Stimulated activated CD4-positive, alpha-beta T cell treated with anti-CD3 and anti-CD28 coated beads, Interleukin-4, amount 100 ng/mL, for 4 hours (primary cell): ENCODE measurements at places on chromosomes 7 and 10.

DNA sequence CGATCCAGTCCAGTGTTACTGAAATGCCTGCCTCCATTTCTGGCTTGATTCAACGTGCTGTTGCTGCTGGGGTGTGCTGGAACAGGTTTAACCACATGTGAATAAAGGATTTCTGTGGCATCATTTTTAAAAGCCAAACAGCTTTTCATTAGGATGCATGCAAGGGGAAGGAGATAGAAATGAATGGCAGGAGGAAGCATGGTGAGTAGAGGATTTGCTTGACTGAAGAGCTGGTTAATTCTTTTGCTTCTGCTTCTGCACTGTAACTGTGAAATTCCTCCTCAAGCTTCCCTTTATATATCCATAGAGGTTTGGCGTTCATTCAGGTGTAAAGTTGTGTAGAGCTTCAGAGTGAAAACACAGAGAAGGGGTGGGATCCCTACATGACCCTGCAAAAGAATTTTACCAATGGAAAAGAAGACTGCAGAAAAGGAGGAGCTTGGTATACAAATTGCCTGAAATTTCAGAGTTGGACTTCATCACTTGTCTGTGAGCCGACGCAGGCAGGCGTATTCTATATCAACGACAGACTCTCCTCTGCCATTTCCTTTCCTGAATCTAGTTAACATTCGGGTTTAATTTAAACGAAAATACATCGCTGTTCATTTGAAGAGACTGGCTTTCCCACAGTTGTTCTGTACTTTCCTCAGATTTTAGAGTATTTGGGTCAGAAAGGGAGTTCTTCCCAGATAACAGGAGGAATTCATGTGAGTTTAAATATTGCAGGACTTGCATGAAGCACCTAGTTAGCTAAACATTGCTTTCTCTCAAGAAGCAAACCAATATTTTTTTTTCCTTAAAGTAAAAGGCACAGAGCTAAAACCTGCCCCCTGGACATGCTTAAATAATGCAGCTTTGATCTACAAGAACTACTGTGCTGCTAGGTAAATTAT is at the start of gene SOSTDC1:
Gene SOSTDC1, minus strand, starts transcription at position 270 of the 893 bp plus-strand sequence. Its CDS starts 70 bp downstream, at position 200.
- no peak for DNase-seq

DNA sequence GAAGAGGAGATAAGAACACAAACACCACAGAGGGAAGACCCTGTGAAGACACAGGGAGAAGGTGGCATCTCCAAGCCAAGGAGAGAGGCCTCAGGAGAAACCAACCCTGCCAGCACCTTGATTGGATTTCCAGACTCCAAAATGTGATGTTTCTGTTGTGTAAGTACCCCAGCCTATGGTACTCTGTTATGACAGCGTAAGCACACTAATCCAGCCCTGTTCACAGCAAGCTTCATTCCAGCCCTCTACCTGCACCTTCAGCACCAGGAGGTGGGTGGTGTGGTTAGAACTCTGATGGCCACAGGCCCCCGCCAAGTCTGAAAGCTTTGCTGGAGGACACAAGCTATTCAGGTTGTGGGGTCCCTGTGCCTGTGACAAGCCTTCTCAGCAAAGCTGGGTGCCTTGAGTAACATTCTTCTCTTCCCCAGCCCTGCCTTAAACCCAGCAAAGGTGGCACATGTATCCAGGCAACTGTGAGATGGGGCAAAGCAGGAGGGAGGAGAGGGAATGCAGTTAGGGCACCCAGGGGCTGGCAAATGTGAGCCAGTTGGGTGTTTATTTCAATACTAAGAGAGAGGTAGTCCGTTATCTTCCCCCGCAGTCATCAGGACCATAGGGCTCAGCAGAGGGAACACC is 4.5 kb downstream of the VSTM4 start:
- DNase-seq = no peak

- DNase-seq = no peak
These were observed 6.1 kb upstream of the NCAPG2 start for GRCh38 chr7:158710651-158711102.

GRCh38 chr7:99014113-99014985 is 129.6 kb downstream of the SMURF1 start:
- DNase-seq = no peak

DNA sequence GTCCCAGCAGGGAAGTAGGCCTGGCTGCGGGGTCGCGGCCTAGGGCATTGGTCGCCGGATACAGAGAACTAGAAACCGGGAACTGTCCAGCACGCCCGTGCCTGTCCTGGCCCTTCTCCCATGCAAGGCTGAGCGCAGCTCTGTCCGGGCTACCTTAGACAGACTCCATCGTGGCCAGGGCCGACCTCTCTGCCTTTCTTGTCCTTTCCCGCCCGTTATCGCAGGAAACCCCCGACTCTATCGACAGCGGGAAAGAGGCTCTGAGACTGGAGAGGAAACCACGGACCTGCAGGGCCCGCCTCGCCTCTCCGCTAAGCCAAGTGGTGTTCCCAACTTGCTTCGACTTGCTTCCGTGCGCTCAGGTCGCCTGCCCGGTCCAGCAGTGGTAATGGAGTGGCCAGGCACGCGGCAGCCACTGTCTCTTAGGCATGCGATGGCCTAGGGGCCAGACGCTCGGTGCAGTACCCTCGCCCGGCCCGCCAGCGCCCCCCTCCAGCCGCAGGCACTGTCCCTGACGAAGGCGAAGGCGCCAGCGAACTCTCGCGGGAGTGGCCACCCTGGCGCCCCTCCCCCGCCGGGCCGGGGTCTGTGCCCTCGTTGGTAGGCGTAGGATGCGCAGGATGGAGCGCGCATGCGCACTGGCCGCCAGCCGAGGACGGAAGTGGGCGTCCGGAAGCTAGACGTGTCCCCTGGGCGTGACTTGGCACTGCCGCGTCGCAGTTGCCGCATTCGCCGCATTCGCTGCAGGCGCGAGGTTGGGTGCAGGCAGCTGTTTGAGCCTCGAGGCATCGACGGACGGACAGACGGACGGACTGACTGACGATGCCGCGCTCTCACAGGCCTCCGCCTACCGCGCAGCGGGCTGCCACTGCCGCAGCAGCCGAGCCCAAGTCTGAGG is 54.4 kb downstream of the MCMBP start:
- DNase-seq = no peak

DNA sequence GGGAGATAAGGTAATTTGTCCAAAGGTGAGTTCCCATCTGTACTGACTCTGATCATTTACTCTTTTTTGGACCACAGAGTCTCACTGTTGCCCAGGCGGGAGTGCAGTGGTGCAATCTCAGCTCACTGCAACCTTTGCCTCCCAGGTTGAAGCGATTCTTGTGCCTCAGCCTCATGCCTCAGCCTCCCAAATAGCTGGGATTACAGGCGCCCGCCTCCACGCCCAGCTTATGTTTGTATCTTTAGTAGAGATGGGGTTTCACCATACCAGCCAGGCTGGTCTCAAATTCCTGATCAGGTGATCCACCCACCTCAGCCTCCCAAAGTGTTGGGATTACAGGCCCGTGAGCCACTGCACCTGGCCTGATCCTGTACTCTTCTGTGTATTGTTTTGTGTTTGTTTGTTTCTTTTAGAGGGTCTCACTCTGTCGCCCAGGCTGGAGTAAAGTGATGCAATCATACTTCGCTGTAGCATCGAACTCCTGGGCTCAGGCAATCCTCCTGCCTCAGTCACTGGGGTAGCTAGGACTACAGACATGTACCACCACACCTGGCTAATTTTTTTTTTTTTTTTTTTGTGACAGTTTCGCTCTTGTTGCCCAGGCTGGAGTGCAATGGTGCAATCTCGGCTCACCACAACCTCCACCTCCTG is 2.4 kb downstream of the NOLC1 start:
- no peak for DNase-seq

DNA sequence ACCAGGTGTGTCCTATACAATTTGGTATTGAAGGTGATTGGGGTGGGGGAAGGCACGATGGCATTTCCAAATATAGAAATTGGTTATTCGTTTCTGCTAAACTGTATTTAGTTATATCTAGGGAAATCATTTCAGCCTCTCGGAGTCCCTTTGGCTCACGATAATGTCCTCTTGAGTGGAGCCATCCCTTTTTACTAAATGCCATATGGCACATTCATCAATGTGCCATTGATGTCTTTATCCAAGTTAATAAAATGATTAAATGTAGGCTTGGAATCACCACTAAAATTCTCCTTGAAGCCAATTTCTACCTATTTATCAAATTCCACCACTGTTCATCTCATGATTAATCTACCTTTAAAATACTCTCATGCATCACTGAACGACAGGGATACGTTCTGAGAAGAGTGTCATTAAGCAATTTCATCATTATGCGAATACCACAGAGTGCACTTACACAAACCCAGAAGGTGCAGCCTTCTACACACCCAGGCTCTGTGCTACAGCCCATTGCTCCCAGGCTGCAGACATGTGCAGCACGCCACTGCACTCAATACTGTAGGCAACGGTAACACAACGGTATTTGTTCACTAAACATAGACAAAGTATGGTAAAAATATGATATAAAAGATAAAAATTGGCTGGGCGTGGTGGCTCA is 219.2 kb upstream of the C7orf33 start:
- no peak for DNase-seq

- no peak for DNase-seq
These were observed 46.2 kb downstream of the MINDY4 start for GRCh38 chr7:30817371-30817767.

DNA sequence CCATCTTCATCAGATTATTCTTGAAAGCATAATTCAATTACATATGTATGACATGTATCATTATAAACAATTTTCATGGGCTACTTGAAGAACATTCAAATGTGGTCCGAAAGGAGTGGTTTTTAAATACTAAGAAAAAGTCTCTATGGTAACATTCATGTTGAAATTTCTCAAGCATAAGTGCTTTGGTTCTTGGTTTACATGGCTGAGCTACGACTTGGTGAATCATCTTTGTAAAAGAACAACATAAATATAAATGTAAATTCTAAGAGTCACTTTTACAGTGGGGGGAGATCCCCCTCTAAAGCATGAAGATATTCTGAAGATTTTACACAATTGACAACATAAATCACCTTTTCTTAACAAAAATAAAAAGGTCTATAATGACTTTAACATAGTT is 118.6 kb downstream of the MAGI2 start:
- DNase-seq = no peak

DNA sequence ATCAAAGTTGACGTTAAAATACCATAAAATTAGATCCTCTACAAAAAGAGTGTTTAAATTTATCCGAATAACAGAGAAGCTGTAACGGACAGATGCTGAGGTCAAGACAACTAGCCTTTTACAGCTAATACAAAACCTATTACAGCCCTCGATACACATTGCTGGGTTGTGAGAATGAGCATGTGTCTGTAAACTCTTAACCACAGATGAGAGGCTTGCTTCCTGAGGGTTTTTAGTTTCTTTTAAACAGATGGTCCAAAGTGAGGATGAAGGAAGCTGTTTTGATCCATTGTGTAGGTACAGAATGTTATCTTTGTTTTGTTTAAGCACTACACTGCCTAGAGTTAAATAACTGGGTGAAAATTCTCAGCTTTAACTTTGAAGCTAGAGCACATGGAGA is 578.2 kb downstream of the PARD3 start:
- no peak for DNase-seq

- no peak for DNase-seq
These were observed 1.6 kb upstream of the TARP start for GRCh38 chr7:38274927-38275620.

DNA sequence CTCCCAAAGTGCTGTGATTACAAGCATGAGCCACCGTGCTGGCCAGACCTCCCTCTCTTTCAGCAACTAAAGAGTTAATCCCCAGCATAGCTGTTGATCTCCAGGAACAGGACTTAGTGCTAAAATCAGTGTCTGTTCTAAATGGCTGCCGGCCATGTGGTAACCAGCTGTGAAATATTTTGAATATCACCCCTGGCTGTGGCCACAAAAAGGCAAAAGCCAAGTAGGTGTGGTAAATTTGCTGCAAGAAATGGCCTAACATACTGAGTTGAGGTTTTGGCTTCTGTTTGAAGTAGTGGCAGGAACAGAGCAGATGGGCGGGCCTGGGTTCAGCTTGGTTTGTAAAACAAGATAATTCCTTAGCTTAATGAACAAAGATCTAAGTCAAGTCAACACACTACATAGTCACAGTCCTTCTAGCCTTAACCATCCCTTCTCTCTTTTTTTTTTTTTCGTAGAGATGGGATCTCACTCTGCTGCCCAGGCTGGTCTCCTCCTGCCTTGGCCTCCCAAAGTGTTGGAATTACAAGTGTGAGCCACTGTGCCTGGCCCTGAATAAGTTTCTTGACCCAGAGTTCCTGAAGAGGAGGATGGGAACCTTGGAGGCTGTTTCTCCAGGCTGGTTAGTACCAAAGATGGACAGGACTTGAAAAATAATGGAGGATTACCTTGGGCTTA is 22.7 kb upstream of the AGFG2 start:
- DNase-seq = peak; percentile 22

DNA sequence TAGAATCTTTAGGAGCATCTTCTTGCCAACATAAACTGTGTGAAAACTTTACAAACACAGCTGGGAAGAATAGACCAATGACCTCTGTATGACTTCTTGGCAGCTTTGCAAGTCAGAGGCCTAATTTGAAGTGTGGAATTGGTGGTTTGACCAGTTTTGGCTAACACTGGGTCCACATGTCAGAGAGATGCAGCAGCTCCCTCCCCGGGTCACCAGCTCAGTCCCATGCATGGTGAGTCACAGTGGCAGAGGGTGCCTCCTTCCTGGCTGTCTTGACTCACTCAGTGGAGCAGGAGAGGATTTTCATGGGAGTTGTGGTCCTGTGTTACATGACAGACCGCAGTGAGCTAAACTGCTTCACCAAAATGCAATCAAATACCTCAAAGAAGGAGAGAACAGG is 8.2 kb upstream of the STARD3NL start:
- peak; percentile 5 for DNase-seq

DNA sequence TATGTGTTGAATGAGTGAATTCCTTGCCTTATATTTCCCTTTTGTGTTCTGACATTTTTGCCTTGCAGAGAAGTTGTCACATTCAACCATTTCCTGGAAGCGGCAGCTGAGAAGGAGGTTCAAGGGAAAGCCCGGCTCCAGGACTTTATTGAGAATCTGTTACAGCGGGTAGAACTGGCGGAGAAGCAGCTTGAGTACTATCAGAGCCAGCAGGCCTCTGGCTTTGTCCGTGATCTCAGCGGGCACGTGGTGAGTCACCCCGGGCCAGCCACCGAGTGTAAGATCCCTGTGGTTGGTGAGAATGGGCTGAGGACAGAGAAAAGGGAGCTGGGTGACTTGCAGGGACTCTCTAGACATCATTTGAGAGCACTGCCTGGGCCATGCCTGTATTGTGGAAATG is 14.2 kb downstream of the ZNF365 start:
- no peak for DNase-seq

DNA sequence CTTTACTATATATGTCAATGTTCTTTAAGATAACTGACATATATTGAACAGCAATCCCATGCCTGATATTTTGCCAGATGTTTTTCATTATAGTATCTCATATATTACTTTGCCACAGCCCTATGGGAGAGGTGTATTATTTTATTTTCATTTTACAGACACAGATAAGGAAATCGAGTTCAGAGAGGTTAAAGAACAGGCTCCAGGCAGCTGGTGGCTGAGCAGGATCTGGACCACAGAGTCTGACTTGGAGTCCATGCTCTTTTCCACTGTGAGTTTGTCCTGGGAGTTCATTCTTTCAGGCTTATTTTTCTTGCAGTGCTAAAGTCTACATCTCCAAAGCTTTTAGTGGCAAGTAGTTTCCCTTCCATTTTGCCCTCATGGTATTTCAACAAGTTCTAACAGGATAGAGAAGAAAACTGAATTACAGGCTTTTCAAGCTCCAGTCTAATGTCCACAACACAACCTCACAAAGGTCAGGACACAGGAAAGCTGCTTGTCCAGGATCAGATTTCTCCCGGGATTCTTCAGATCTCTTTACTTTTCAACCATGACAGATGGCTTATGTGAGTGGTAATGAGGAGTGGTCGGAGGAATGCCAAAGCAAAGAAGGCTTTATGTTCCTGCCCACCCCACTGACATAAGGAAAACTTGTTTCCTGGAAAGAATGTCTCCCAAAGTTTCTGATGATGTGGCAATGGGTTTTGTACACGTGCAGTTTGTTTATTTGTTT is 13.1 kb upstream of the SLC35B4 start:
- no peak for DNase-seq

GRCh38 chr10:58919927-58920654 is 256.4 kb upstream of the PHYHIPL start:
- no peak for DNase-seq
